ENCODE measurements at places on chromosomes 6 and 20.

DNA sequence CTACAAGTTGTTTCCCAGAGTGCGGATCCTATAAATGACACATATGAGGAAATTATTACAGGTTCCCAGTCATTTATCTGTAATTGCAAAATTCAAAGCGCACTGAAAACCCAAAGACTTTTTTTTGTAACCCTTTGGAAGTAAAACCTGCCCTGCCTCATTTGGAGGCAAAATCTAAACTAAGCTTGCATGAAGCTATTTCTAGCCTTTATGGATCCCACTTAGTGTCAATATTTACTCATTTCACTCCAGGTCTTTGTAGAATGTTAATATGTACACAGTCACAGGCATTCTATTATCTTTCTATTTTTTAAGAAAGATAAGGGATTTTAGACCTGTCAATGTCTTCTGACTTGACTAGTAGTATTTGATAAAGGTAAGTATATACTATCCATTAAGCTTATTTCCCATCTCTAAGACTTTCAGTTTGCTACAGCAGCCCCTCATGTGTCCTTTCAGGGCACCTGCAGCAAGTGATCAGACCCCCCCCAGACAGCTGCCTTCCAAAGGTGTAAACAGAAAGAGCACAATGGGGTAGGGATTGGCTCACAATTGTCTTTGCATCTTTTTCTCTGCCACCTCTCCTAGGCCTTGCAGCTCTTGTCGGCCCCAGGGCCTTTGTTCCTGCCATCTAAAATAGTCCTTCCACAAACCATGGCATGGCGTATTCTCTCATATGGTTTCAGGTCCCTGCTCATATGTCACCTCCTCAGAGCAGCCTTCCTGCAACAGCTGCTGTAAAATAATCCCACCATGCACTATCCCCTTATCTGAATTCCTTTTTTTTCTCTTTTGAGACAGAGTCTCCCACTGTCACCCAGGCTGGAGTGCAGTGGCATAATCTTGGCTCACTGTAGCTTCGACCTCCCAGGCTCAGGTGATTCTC lies 1.3 kb upstream of the REPS1 start:
- DNase-seq, result no peak

DNA sequence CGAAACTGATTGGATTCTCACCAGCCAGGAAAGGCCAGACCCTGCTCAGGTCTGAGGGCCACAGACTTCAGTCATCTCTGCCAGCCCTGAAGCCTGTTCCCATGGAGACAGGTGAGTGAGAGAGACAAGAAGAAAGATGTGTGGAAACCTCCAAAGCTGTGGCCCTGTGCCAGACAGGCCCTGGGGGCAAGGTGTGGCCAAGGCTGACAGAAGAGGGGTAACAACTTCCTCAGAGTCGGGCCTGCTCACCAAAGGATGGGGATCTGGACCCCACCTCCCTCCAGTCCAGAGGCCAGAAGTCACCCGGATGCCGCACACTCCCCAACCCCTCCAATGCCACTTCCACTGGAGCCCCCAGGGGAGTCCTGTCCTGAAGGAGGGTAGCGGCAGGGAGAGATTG lies 73.6 kb downstream of the MDGA1 start:
- no peak for DNase-seq

- no peak for DNase-seq
These were observed 249.2 kb downstream of the CDC5L start for GRCh38 chr6:44636561-44637248.

DNA sequence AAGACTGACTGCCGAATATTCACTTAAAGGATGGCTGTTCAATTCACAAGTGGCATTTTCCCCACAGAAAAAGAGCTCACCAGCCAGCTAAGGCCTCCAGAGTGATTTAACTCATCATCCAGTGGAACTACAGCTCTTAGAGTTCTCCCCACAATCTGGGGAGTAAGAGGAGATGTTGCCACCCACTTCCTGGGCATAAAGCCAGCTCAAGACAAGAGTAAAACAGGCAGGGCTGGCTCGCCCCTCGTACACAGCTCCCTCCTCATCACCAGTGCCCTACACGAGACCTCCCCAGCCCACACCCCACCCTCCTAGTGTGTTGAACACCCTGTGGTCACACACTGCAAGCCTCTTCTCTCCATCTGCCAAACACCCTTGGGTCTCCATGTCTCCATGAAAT lies 47.2 kb upstream of the IPCEF1 start:
- DNase-seq, result no peak

GRCh38 chr6:86959656-86960055 lies 22.3 kb downstream of the HTR1E start:
- DNase-seq, result no peak

Measured in 8988T (cell line).